Activated gamma-delta T cell (primary cell): ENCODE measurements at places on chromosomes 13 and 19.

DNA sequence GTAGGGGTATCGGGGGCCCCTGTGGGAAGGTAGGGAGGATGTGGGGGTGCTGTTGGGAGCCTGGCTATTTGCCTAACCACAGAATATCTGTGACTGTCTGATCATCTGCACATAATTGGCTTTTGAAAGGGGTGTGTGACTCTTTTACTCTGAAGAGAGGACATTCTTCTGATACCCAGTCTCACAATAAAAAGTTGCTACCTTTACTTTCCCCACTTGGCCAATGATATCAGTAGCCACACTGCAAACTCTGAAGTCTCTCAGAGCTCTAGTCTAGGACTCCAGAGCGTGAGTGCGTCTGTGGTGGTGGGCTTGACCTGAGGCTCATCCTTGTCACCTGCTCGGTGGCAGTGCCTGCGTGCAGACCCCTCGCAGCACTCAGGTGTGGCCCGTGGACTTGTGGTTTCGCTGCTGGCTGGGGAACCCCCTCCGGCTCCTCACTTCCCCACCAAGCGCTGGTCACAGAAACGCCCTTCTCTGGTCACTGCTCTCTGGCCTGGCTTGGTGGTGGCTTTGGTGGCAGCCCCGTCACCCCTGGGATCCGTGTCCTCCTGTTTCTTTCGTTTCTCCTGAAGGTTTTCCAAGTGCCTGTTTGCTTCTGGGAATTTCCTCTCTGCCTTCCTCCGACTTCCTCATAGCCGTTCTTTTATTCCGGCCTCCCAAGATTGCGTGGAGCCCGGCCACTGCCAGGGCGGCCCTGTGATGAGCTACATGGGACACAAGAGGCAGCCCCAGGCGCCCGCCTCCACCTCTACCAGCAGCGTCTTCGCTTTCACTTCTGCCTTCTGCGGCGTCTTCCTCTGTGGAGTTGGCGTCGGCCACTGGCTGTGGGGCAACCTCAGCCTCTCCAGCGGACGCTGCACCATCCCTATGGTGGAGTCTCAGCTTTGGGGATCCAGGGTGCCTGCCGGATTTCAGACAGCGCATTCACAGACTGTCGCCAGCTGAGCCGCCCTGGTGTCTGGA lies 78.0 kb downstream of the ATP11A start:
- no peak for DNase-seq

GRCh38 chr13:43769529-43769928 lies 17.2 kb downstream of the ENOX1 start:
- DNase-seq, result no peak

- no peak for DNase-seq
Observed at GRCh38 chr13:99178636-99179035, 22.0 kb upstream of the UBAC2 start.

GRCh38 chr19:367963-368629 lies 23.5 kb upstream of the MIER2 start:
- DNase-seq, result no peak
